ENCODE measurements at places on chromosomes 5 and 9. TPM values are rescaled to one million over a fixed set of nuclear protein-coding genes. Genes with fewer than 3 reads are reported as not detected.

PRDM9 gene
- not detected for total RNA-seq

- 0 out of 2 replicates have a peak, but pooled peaks cover 3% of the 10 kb centered on the region for H3K4me1 ChIP-seq
- no peaks in the 10 kb centered on the region for H3K27me3 ChIP-seq
- no peak overlapping the region for H3K27ac ChIP-seq
Observed at GRCh38 chr9:130215341-130216119, 43.3 kb downstream of the NCS1 start.

DNA sequence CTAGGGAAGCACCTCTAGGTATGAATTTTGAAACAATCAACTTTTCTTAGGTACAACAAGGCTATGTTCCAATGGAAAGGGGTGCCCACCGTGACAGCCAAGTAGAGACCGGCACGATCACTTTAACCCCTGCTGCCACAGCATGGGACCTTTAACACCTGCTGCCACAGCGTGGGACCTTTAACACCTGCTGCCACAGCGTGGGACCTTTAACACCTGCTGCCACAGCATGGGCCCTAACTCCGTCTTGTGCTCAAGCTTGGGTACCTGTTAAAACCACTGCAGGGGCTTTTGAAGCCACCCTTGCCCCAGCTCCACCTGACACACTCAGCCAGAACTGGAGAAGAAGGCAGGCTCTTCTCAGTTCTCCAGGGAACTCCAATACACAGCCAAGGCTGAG lies 18.2 kb upstream of the MXD3 start:
- no peak for DNase-seq
- peaks cover 12% of the 10 kb centered on the region for H3K36me3 ChIP-seq
- no peak overlapping the region for H3K27ac ChIP-seq
- no peaks in the 10 kb centered on the region for H3K27me3 ChIP-seq
- H3K4me1 ChIP-seq = peaks cover 11% of the 10 kb centered on the region

- no peaks in the 10 kb centered on the region for H3K36me3 ChIP-seq
- no peak overlapping the region for H3K4me3 ChIP-seq
- no peak overlapping the region for H3K27ac ChIP-seq
- no peaks in the 10 kb centered on the region for H3K4me1 ChIP-seq
Observed at GRCh38 chr9:115629879-115630840, 512.2 kb upstream of the TNC start.

DNA sequence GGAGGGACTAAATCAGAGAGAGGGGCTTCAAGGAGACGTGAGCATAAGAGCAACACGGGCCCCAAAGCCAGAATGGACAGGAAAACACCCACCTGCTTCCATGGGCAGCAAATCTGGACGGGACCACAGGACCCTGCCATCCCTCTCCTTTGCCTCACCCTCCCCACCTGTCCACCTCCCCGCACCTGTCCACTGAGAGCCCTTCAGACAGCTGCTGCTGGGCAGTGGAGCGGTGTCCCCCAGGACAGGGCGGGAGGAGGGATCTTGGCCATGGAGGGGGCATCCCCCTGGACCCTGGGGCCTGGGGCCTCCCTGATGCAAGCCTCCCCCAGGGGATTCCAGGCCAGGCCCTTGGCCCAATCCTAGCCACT lies 2.6 kb downstream of the CCDC183 start:
- DNase-seq = no peak
- no peak overlapping the region for H3K4me3 ChIP-seq
- no peaks in the 10 kb centered on the region for H3K36me3 ChIP-seq
- no peaks in the 10 kb centered on the region for H3K27me3 ChIP-seq

DNA sequence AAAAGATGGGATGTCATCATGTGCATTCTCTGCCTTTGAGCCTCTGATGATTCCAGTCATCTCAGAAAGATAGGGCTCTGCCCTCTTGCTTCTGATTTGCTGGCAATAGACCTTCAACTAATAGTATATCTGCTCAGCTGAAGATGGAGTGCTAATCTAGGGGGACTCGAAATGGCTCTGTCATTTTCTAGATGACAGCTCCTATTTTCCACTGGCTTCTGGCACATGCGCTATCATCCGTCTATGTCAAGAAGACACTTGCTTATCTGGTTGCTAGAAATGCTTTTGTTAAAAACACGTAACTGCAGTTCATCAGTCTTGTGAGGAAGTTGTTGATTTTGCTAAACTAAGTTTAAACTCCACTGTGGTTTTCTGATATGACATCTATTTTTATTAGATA lies 265.5 kb upstream of the ZNF608 start:
- no peak overlapping the region for H3K27ac ChIP-seq
- no peaks in the 10 kb centered on the region for H3K36me3 ChIP-seq
- H3K27me3 ChIP-seq = no peaks in the 10 kb centered on the region
- no peaks in the 10 kb centered on the region for H3K4me1 ChIP-seq

- no peaks in the 10 kb centered on the region for H3K4me1 ChIP-seq
- no peak overlapping the region for H3K4me3 ChIP-seq
- DNase-seq = no peak
- no peak overlapping the region for H3K27ac ChIP-seq
- H3K27me3 ChIP-seq = no peaks in the 10 kb centered on the region
Observed at GRCh38 chr9:126386776-126387175, 60.1 kb downstream of the MVB12B start.

DNA sequence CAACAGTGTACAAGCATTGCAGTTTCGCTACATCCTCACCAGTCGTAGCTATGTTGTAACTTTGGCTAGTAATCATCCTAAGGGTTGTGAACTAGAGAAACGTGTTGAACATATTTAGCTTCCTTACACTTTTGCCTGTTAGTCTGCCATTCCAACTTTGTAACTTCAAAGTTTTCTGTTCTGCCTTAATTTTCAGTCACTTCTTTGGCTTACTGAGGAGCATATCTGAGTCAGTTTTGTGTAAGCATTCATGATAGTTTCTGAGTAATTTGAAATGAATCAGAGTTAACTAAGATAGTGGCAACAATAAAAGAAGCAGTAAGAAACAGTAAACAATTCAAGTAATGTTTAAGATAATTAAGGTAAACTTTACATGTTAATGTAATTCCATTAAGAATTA lies 58.9 kb upstream of the MCCC2 start:
- no peaks in the 10 kb centered on the region for H3K27me3 ChIP-seq
- H3K27ac ChIP-seq = no peak overlapping the region
- no peak for DNase-seq
- H3K4me3 ChIP-seq = no peak overlapping the region

DNA sequence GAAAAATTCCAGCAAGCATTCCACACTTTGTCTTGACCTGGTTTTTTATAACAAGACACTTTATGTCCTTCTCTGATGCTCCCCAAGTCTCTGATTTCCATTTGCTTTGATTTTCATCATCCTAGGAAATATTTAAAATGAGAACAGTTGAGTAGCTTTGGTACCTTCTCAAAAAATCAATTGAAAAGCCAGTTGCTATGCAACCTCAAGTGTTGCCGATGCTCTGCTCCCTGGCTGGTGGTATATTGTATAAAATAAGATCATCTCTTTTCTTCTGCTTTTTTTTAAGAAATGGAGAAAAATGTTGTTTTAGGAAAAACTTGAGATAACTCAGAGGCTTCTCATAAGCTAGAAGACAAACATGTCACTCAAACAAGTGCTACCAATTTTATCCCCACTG lies 109.7 kb downstream of the ZNF354C start:
- no peak overlapping the region for H3K27ac ChIP-seq
- H3K4me1 ChIP-seq = no peaks in the 10 kb centered on the region
- H3K36me3 ChIP-seq = no peaks in the 10 kb centered on the region
- no peaks in the 10 kb centered on the region for H3K27me3 ChIP-seq
- no peak overlapping the region for H3K4me3 ChIP-seq

DNA sequence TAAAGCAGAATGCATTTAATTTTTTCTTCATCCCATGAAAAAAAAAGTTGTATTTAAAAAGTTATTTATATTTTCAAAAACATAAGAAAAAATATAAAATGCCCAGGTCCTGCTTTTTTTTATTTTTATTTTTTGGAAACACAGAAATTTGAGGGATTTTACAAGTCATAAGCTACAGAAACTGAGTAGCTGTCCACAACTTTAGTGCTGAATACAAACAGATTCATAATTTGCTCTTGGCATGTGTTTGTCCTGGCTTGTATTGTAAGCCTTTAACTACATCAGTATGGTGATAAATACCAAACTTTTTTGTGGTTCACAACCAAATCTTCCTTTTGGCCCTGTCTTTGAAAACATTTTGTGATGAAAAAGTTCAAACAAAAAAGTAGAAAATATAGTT lies 7.5 kb upstream of the PLCXD3 start:
- no peak overlapping the region for H3K27ac ChIP-seq
- no peaks in the 10 kb centered on the region for H3K27me3 ChIP-seq

PCDHA9 gene
- total RNA-seq = not detected

DNA sequence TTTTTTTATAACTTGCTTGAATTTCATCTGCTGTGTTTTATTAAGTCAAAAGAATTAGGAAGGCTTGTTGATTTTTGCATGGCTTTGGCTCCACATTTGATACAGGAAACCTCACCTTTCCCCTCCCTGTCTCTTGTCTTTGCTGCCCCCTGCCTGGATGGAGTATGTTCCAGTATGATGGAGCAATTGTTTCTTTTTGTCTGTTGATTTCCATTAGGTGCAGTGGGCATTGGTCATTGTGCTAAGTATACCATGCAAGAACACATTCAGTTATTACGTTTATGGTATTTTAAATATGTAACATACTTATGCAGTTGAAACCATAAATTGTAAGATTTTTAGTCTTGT lies 19.6 kb downstream of the TJP2 start:
- no peak overlapping the region for H3K27ac ChIP-seq
- H3K27me3 ChIP-seq = no peaks in the 10 kb centered on the region
- no peaks in the 10 kb centered on the region for H3K36me3 ChIP-seq
- no peaks in the 10 kb centered on the region for H3K4me1 ChIP-seq
- no peak for DNase-seq
- no peak overlapping the region for H3K4me3 ChIP-seq

DNA sequence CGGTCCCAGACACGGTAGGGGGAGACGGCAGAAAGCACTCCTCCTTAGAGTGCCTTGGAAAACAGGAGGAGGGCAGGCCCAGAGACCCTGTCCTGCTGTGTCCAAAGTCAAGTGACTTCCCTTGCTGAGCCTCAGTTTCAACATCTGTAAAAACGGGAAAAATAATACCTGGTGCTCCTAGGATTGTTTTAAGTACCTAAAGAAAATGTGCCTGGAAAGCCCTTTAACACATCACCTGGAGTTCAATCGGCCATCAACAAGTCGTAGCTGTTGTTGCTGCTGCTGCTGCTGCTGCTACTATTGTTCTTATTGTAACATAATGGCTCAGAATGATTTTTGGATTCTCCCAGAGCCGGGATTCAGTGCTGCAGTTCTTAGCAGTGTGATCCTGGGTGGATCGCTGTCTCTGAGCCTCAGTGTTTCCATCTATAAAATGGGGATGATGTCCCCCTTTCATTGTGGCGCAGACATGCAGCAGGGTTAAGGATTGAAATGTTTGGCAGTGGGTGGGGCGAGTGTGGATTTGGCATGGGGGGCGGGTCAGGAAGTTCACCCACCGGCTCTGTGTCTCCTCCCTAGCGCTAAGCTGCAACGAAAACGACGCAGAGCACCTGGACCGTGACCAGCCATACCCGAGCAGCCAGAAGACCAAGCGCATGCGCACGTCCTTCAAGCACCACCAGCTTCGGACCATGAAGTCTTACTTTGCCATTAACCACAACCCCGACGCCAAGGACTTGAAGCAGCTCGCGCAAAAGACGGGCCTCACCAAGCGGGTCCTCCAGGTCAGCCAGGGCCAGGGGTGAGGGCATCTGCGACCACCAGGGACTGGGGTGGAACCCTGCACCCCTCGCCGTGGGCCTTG lies 9.2 kb downstream of the LHX2 start:
- 0 out of 2 replicates have a peak, but pooled peaks cover 2% of the 10 kb centered on the region for H3K36me3 ChIP-seq
- H3K4me3 ChIP-seq = no peak overlapping the region
- H3K27ac ChIP-seq = no peak overlapping the region
- no peaks in the 10 kb centered on the region for H3K4me1 ChIP-seq

GRCh38 chr5:134091626-134092121 lies 22.8 kb upstream of the TCF7 start:
- no peak overlapping the region for H3K4me3 ChIP-seq
- no peak for DNase-seq
- H3K36me3 ChIP-seq = no peaks in the 10 kb centered on the region
- no peaks in the 10 kb centered on the region for H3K4me1 ChIP-seq
- H3K27me3 ChIP-seq = peaks cover 5% of the 10 kb centered on the region
- no peak overlapping the region for H3K27ac ChIP-seq

GRCh38 chr5:66724349-66725139 lies 128.4 kb downstream of the MAST4 start:
- no peak for DNase-seq
- H3K36me3 ChIP-seq = no peaks in the 10 kb centered on the region
- H3K27ac ChIP-seq = no peak overlapping the region
- peaks cover 34% of the 10 kb centered on the region for H3K27me3 ChIP-seq
- H3K4me3 ChIP-seq = no peak overlapping the region

GRCh38 chr5:34655354-34655991 lies 655 bp upstream of the RAI14 start:
- no peaks in the 10 kb centered on the region for H3K27me3 ChIP-seq
- peaks cover 24% of the 10 kb centered on the region for H3K4me1 ChIP-seq
- 0 out of 2 replicates have a peak, but pooled peaks cover 2% of the 10 kb centered on the region for H3K36me3 ChIP-seq
- H3K27ac ChIP-seq = peak overlapping the region; percentile 78
- DNase-seq = no peak
- H3K4me3 ChIP-seq = peak overlapping the region; percentile 89

DNA sequence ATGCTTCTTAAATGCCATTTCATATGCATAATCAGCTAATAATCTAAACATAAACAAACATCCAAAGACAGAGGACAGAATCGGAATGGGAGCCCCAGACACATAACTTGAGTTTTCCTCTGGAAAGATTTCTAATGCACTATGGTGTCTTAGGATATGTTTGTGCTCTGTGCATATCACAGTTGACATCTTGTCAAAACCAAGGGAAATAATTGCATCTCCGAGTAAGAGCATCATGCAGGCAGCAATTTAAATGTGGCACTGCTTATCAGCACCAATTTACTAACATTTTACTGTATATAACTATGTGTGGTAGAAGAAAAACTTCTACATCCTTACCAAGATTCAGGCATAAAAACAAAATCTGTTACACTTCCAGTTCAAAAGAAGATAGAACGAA lies 217.9 kb downstream of the GLIS3 start:
- H3K27ac ChIP-seq = no peak overlapping the region
- no peak for DNase-seq
- no peak overlapping the region for H3K4me3 ChIP-seq
- H3K27me3 ChIP-seq = no peaks in the 10 kb centered on the region
- H3K36me3 ChIP-seq = no peaks in the 10 kb centered on the region

DNA sequence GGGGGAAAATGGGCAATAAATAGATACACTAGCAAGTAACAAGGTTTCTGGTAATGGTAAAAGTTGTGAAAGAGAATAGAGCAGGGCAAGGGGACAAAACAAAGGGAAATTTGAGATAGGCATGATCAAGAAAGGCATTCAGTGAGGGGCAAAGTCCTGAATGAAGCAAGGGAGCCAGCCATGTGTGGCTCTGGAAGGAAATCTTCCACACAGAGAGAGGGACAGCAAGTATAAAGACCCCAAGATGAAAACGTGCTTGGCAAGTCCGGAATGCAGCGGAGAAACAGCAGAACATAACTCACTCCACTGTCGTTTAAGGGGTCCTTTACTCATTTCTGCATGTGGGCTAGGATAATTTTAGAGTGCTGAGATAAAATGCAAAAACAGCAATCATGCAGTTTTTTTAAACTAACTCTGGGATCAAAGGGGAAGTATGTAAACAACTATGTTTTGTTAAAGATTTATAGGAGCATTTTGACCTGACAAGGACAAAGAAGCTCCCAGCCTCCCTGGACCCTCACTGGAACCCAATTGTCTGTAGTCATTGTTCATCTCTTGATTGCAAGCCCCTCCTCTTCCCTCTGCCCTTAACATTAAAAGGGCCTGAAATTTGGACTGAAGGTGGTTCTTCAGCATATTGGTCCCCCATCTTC lies 22.9 kb upstream of the AOPEP start:
- no peak overlapping the region for H3K27ac ChIP-seq
- H3K4me3 ChIP-seq = no peak overlapping the region
- no peak for DNase-seq
- H3K27me3 ChIP-seq = no peaks in the 10 kb centered on the region
- no peaks in the 10 kb centered on the region for H3K36me3 ChIP-seq

- no peak overlapping the region for H3K27ac ChIP-seq
- no peaks in the 10 kb centered on the region for H3K27me3 ChIP-seq
- H3K36me3 ChIP-seq = no peaks in the 10 kb centered on the region
Observed at GRCh38 chr5:168307022-168307421, 15.6 kb downstream of the WWC1 start.

Measured in HCT116 (cell line).